Stimulated activated CD8-positive, alpha-beta memory T cell treated with anti-CD3 and anti-CD28 coated beads, Interleukin-2, amount 100 ng/mL, for 1 hour (primary cell): ENCODE measurements at places on chromosomes 4 and X.

DNA sequence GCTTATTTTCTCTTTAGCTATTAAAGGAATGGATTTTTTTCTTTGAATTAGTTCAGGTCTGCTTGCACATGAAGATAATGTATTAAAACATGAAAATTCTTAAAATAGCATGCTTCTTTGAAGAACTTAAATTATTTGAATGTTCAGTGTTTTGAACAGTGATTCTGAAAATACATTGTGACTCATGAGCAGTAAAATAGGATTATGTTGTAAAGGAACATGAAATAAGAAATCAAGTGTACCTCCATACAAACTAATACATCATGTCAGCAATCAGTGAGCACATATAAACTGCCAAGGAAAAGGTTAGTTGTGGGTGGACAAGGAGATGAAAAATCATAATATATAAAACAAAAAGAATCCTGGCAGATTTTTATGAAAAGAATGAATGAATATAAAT, 66.1 kb downstream of the SNX25 start:
- DNase-seq = no peak

DNA sequence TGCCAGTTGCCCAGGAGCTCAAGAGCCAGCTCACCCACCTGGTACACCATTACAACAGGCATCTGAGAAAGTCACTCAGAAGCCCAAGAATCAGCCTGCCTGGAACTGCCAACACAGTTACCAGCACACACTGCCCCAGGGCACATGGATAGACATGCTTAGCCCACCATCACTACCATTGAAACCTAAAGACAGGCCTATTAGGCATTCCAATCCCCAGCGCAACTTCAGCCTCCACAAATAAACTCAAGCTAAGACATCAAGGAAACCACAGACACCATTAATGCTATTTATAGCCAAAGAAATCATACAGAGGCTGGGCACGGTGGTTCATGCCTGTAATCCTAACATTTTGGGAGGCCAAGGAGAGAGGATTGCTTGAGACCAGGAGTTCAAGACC, 42.3 kb downstream of the ATRX start:
- DNase-seq = no peak

DNA sequence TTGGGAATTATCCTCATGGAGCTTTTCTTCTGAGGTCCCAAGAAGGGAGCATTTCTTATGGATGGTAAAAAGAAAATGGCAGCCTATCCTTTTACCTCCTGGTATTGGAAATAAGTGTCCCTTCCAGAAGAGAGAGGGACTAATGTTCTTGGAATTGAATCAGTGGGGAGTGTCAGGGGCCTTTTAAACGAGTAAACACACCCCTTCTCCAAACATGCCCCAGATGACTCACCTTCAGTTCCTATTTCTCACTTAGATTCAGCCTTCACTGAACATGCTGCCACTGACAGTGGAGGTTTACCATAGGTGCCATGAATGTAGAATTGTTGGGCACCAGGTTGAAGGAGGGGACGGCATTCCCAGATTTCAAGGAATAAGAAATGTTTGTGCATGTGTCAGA, 19.0 kb downstream of the MAGEC2 start:
- no peak for DNase-seq

DNA sequence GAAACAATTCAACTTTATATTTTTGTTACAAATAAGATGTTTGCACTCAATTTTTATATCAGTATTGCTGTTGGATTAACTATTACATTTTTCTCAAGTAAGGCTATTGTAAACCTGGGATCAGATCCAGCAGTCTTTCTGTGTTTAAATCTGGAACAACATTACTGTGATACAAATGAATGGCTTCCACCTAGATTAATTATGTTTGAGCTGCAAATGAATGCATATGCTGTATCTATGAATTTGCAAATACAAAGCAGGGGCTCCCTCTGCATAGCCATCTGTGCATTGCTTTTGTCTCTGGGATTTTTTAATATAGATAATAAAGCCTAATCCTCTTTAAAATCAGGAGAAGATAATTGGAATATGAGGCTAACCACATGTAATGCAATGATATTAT, 69.8 kb upstream of the NEIL3 start:
- no peak for DNase-seq

- DNase-seq = no peak
Measured at GRCh38 chrX:119429471-119429870, 30.3 kb downstream of the SLC25A43 start.

DNA sequence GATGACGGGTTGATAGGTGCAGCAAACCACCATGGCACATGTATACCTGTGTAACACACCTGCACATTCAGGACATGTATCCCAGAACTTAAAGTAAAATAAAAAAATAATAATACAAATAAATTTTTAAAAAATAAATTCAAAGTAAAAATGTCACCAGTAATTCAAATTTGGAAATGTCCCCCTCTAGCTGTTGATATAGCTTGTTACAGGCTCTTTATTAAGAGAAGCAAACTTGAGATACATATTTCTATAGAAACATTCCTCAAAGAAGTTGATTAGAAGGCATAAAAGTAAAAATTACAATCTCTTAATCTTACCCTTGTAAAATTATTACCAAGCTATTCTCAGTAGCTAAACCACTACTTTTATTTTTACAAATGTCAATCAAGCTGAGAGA, 1397.0 kb downstream of the FAM133A start:
- no peak for DNase-seq

DNA sequence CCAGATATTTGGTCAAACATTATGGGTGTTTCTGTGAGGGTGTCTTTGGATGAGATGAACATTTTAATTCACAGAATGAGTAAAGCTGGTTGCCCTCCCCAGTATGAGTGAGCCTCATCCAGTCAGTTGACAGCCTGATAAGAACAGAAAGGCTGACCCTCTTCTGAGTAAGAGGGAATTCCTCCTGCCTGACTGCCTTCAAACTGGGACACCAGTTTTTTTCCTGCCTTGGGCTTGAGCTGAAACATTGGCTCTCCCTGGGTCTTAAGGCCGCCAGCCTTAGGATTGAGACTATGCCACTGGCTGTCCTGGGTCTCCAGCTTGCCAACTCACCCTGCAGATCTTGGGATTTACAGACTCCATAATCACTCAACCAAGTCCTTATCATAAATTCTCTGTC, 14.5 kb upstream of the MAML3 start:
- DNase-seq = no peak

DNA sequence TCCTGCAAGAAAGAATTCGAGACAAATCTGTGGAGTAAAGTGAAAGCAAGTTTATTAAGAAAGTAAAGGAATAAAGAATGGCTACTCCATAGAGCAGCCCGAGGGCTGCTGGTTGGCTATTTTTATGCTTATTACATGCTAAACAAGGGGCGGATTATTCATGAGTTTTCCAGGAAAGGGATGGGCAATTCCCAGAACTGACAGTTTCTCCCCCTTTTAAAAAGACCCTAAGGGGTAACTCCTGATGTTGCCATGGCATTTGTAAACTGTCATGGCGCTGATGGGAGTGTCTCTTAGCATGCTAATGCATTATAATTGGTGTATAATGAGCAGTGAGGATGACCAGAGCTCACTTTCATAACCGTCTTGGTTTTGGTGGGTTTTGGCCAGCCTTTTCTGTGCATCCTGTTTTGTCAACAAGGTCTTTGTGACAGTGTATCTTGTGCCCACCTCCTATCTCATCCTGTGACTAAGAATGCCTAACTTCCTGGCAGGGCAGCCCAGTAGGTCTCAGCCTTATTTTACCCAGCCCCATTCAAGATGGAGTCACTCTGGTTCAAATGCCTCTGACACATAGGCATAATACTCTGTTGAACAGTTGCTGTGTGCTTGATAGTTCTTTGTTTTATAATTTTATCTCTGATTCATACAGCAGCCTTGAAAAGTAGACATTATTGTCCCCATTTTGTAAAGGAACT, 25.8 kb downstream of the GAB1 start:
- DNase-seq = no peak

DNA sequence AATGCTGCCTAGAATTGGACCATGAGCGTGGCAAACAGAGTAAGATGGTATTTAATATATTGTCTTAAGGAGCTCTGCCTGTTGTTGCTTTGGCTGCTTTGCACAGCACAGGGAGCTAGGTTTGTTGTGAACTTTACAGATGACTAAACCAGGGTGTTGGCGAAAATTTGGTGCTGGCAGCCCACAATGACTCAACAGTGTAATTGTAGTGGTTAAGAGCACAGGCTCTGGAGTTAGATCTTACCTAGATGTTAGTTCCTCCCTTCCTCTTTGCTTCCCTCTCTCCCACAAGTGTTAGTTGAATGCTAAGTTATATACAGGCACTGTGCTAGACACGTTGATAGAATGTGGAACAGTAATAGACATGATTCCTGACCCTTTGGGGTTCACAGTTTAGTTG, 128.9 kb upstream of the TRPC5 start:
- DNase-seq = no peak

DNA sequence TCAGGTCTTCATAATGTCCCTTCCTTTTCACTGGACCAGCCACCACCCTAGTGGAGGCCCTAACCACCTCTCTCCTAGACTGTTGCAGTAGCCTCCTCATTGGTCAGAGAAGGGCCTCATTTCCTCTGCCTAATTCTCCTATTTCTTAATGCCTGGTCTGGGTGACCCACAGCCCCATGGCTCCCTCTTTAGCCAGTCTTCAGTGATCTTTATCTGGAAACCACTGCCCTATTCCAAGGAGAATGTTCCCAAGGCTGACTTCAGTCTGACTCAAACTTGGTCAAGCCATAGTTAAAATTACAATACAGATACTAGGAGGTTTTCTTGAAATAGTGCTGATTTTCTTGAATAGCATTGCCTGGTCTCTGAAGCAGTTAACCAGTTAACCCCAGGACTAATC, 53.6 kb upstream of the PRPS1 start:
- DNase-seq = no peak

- DNase-seq = no peak
Measured at GRCh38 chr4:11050766-11051165, 366.2 kb upstream of the CLNK start.

GRCh38 chrX:133869270-133869669, 116.1 kb downstream of the GPC3 start:
- no peak for DNase-seq

DNA sequence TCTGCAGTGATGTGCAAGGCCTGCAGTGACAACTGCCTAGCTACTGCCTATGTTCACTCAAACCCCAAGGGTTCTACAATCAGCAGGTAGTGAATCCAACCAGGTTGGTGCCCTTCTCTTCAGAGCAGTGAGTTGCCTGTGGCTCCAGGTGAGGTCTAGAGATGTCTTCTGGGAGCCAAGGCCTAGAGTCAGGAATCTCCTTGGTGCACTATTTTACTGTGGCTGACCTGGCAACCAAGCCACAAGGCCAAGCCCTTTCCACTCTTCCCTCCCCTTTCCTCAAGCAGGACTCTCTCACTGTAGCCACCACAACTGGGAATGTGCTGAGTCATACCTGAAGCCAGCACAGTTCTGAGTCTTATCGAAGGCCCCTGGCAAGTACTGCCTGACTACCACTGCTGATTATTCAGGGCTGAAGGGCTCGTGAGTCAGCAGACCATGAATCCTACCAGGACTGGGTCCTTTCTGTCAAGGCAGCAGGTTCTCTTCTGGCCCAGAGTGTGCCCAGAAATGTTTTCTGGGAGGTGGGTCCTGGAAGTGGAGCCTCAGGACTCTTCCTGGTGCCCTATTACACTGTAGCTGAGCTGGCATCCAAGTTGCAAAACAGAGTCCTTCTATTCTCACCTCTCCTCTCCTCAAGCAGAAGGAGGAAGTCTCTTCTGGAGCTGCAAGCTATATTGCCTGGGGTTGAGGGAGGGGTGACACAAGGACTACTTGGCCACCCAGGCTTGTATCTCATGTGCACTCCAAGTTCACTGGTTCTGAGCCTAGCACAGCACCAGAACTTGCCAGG, 111.6 kb downstream of the BTC start:
- no peak for DNase-seq

GRCh38 chrX:3697701-3698279, 15.7 kb downstream of the PRKX start:
- no peak for DNase-seq

GRCh38 chr4:142701017-142701416, 145.1 kb downstream of the INPP4B start:
- DNase-seq = no peak

- no peak for DNase-seq
Measured at GRCh38 chrX:139815771-139816170, 107.8 kb upstream of the MCF2 start.
